Ureter (tissue), 1 donor: ENCODE measurements at places on chromosomes 5 and 9. TPM values are rescaled to one million over a fixed set of nuclear protein-coding genes. Genes with fewer than 3 reads are reported as not detected.
A peak's percentile ranks its signal among the peaks of the same experiment; 100 is the strongest.

- peak; percentile 83 for DNase-seq
These were observed 8.0 kb downstream of the PDLIM4 start for GRCh38 chr5:132265336-132266030.

DNA sequence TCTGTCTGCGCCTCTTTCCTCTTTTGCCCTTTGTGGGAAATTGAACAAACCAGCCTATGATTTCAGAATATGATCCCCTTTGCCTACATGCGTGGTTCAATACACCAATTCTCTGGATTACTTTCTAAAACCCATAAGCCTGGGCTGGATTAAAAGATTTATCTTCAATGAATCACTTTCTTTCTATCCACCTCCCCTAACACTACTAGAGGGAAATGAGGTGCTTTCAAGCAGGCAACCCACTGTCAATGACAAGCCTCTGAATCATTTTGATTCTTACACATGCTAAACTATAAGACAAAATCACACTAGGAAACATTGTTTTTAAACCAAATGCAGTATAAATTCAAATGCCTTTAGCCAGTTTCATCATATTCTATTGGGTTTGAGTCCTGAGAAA lies 257.5 kb downstream of the AGTPBP1 start:
- DNase-seq: no peak

DNA sequence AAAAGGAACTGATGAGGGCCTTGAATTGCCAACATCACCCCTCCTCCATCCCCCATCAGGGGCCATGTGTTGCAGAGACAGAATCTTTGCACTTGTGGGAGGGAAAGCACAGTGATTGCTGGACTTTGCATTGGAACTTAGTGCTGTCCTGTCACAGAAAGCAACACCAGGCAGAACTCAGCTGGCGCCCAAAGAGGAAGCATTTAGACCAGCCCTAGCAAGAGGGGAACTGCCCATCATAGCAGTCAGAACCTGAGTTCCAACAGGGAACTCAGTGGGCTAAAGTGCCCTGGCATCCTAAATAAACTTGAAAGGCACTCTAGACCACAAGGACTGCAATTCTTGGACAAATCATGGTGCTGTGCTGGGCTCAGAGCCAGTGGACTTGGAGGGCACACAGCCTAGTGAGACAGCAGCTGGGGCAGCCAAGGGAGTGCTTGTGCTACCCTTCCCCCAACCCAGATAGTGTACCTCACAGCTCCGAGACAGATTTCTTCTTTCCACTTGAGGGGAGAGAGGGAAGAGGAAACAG lies 128.1 kb downstream of the ACTL7B start:
- DNase-seq: no peak

- no peak for DNase-seq
These were observed 2.8 kb upstream of the HAND1 start for GRCh38 chr5:154480847-154481246.

GRCh38 chr9:27053369-27054022 lies 48.0 kb upstream of the LRRC19 start:
- no peak for DNase-seq

DNA sequence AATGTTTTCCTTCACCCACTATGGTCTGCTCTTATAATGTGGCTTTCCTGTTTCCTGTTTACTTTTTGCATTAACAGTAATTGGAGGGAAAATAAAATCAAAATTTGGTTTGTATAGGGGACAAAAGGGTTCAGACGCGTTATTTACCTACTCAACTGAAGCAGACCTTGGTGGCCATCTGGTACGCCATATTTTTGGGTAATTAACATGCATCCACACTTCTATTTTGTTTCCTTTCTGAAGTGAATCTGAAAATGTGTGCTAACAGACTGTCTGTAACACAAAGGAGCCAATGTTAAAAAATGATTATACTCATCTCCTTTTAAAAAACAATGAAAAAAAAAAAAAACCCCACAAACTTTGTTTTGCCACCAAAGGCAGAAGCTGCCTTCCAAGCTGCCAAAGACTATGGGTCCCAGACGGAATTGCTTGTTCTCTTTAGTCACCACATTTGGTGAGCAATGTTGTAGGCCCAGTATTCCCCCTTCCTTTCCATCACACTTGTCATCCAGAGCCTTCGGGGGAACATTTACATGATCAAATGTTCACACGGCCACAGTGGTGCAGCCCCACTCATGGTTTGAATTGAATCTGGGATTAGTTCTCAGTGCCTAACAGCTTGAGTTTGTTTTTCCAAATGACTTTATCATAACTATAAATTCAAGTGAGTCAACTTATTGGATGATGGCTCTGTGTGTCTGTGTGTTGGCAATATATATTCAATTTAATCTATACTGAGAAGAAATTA lies 323.7 kb upstream of the CD180 start:
- no peak for DNase-seq

DNA sequence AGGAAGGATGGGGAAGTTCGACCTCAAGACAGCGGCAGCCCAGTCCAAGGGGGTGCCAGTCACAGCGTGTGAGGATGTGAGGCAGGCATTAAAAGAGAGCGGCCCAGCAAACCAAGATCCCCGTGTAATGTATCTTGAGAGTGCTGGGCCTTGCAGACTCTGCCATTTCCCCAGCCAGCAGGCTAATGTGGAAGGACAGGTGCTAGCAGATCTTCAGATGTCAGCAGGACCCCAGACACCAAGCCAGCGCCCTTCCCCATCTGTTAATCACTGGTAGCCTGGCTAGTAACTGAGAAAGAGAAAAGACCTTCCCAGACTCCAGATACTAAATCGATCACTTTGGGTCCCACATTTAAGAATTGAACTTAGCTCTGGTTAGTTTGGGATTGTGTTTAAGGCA lies 62.2 kb downstream of the NTRK2 start:
- DNase-seq: no peak

DNA sequence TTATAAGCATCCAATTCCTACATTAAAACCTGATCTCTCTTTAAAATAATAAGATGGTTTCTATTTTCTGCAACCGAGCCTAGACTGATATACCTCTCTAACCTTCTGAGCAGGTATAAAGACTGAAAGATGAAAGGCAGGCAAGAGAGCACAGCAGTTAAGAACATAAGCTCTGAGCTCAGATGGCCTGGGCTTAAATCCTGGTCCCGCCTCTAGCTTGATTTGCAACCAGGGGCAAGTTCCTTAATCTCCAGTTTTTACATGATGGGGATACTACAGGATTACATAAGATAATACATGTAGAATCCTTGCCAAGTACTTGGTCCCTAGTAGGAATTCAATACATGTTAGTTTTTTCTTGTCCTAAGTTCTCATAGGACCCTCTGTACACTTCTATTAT lies 33.9 kb downstream of the SLC24A2 start:
- DNase-seq: no peak

DNA sequence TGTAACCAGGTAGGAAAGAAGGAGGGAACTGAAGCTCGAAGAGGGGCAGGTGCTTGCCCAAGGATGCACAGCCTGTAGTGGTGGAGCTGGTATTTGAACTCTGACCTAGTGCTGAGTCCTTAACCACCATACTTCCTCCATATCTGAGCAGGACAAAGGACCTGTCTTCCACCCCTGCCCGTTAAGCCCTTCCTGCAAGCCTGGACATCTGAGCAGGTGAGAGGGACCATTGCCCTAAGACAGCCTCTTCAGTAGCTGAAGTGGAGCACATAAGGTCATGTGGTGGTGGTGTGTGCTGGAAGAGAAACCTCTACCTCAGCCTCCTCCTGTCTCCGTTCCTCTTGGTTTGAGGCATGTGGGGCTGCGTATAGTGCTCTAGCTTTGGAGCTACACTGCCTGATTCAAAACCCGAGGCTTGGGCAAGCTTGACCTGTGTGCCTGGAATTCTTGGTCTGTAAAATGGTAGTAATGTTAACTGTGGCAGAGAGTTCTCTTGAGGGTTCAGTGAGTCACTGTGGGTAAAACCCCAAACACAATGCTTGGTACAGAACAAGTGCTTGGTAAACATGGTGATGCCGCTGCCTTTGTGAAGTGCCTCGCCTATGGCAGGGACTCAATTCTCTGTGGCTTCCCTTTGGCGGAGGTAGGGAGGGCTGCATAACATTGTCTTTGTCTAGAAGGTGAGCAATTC lies 7.4 kb downstream of the GALNT10 start:
- DNase-seq: no peak

DNA sequence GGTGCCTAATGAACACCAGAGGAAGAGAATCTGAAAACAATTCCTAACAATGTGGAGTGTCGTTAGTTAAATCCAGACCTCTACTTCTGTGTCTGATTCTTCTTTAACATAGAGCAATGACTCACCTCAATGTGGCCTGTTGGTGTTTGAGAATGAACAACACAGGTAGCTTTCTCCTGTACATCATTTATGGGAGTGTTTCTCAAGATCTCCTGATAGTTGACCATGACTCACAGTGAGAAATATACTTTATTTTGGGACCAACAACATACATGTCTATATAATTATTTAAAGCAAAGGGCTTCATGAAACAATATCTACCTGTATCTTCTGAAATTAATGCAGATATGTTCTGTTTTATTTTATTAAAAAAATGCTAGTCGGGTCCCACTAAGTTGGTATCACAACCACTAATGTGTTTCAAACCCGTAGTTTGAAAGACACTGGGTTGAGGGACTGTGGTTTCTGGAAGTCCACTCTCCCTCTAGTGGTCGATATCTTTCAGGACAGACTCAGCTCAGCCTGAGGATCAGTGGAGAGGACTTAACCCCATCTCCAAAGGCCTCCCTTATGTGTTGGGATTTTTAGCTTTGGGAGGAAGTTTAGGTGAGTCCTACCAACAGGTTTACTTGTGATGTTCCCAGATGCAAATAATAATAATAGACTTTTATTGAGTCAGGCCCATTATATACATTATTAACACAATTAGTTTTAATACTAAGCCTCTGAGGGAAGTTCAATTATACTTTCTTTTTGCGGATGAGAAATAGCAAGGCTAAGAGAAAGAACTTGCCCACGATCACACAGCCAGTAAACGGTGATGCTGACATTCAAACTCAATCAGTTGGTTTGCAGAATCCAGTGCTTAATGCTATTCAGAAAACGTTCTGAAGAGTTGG lies 70.0 kb upstream of the KLF9 start:
- DNase-seq: peak; percentile 58

DNA sequence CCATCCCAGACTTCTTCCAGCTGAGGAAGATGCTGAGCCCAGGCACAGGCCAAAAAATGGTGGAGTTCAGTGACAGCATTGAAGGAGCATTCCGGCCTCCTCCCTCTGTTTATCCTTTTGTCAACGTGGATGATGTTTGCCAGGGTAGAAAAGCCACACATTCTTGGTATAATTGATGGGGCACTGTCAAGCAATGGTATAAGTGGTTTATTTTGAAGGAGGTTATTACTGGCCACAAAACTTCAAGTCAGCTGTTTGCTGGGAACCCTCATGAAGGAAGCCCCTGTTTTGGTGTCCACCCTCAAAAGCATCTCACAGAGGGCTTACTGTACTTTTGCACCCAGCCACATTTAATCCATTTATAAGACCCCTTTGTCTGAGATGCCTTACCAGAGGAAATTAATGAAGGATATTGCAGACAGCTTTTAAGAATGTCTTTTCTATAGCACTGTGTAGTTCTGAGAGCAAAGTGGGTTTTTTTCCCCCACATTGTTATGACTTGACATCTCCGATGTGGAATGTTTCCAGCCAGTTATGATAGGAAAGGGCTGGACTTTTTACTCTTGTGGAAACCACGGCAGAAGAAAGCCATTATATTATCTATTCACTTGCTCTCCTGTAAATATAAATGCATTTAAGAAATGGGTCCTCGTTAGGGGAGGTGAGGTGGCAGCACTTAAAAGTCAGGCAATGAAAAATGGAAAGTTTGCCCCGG lies 95.5 kb upstream of the SPATA31D4 start:
- no peak for DNase-seq

DNA sequence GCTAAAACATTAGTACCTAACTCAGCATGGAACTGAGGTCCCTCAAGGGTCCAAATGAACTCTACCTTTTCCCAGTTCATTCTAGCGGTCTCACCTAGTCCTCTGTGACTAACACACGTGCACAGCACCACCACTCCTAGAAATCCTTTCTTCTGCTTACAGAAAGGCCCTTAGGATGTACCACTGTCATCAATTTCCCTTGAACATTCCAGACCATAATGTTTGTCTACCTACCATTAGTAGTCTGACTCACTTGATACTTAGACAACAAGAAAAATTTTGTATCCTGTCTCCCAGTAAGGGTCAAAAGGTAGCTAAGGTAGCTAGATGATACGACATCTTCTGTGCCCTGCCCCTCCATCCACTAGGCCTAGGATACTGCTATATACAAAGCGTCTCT lies 166.6 kb downstream of the TSSK1B start:
- no peak for DNase-seq

GRCh38 chr9:78479441-78479840 lies 182.5 kb downstream of the PSAT1 start:
- DNase-seq: no peak

GRCh38 chr5:657570-657969 lies 35.6 kb downstream of the TPPP start:
- DNase-seq: no peak

DNA sequence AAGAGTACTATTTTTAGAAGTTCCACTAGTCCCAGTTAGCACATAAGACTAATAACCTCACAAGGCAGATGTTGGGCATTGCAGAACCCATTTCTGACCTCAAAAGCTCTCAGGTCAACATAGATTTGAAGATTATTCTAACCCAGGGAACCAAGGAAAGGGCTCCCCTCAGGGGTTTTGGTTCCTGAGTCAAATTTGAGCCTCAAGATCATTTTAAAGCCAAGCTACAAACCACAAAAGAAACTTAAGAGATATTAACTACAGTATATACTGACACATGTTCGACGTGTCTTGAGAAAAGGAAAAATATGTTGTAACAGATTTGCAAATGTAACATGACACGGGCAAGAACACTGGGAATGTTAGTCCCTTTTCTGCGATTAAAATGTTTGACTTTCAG lies 88.6 kb downstream of the GNAQ start:
- no peak for DNase-seq

DNA sequence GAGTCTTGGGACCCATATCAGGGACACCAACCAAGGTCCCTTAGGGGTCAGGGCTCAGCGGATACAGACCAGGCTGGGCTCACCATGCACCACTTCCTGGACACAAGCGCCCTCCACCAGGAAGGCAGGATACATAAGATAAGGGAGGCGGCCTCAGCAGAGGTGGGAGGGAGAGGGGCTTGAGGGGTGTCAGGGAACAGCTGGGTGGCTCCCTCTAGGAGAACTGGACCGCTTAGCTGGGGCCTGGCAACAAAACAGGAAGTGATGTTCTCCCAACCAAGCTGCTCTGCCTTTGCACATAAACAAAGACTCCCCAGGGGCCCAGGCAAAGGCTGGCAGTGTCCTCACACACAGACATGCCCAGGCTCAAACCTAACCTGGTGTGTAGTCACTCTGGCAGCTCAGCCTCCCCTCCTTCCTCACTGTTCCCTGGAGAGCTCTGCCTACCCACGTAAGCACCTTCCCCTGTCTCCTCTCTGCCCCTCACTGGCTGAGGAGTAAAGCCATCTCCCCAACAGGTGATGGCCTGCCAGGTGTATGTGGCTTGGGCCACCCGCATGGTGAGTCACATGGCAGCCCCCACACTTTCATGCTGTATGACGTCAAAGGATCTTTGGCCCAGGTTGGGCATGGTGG lies 5.8 kb upstream of the BICD2 start:
- DNase-seq: peak; percentile 54

Gene FYB1
- total RNA-seq: 17.9 TPM

Gene C5orf52
- not detected for total RNA-seq

Gene SPATA31C1
- total RNA-seq: not detected

Gene LCN15
- not detected for total RNA-seq

Gene MLANA
- total RNA-seq: not detected

Gene SPOUT1
- total RNA-seq: 55.7 TPM

Gene TEK
- 13.1 TPM for total RNA-seq

Gene PCDHB12
- 2.8 TPM for total RNA-seq

Gene FOXD4L4
- total RNA-seq: 0.47 TPM

Gene SH3RF2
- 9.5 TPM for total RNA-seq
